Left lobe of liver (tissue), 2 donors: ENCODE measurements at places on chromosomes 11 and 22. TPM values are rescaled to one million over a fixed set of nuclear protein-coding genes. Genes with fewer than 3 reads are reported as not detected.

DNA sequence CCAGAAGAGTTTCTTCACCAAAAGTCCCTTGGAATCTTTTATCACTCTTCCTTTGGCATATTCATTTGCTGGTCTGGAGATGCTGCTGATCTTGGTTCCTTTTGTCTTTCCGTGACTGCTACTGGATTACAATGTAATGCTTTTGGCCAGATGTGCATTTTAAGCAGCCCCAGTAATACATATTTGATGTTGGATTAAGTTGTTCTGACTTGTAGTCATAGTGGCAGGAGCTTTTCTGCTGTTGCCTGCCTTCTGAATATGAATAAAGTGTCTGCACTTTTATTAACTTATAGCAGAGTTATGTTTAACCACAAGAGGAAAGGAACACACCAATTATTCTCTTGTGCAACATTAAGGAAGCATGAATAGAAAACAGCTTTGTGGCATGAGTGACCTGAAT lies 360.0 kb upstream of the DDI1 start:
- no peak for DNase-seq

GRCh38 chr11:125279676-125280418 lies 115.3 kb downstream of the PKNOX2 start:
- no peak for DNase-seq

- DNase-seq, result no peak
Measured at GRCh38 chr11:66044757-66045156, 4.2 kb downstream of the GAL3ST3 start.

CXCR5 gene
- 0.08 TPM for total RNA-seq

DNA sequence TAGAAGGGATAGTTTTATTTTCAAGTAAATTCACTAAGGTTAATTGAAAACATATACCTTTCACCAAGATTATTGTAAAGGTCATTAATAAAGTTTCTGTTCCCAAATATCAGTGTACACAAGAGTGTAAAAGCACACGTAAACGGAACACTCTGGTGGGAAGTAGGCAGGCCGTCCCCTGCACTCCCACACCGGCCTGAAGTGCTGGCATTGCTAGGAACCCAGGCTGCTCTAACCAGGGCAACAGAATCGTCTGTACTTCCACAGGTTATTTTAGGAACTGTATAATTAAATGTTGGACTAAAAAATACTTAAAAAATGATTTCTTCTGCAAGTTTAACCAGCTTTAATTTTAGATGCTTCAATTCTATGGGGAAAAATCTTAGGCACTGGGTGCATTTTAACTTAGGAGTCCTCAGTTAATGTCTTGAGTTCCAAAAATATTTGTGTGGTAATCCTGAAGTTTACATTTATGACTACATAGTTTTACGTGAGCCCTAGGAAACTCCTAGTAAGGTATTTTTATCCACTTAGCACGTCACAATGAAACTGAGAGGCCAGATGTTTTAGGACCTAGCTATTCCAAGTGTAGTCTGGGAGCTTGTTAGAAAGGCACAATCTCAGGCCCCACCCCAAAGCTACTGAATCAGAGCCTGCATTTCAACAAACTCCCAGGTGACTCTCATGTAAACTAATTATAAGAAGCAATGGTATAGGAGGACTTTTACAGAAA lies 31.2 kb downstream of the KMT5B start:
- no peak for DNase-seq

OR8G1 gene
- not detected for total RNA-seq

OR51G2 gene
- not detected for total RNA-seq

- DNase-seq, result no peak
Measured at GRCh38 chr22:17477391-17477833, 85.9 kb upstream of the SLC25A18 start.

RBMXL2 gene
- not detected for total RNA-seq
